ENCODE measurements at places on chromosomes 5 and 9.

GRCh38 chr9:2495221-2496005 is 126.2 kb upstream of the VLDLR start:
- DNase-seq: no peak

DNA sequence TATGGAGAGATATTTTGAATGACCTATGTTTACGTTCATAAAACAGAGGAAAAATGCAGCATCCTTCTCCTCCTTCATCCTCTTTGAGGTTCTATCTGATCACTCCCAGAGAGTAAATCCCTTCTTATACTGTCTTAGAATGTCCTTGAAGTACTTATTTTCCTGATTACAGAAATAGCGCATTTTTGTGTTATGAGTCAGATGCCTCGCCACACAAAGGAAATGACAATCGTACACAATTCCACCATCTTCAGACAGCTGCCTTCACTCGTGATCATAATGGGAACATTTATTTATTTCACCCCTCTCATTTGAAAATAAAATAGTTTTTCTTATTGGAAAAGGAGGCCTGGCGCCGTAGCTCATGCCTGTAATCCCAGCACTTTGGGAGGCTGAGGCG is 2.4 kb upstream of the GLT6D1 start:
- DNase-seq: no peak

DNA sequence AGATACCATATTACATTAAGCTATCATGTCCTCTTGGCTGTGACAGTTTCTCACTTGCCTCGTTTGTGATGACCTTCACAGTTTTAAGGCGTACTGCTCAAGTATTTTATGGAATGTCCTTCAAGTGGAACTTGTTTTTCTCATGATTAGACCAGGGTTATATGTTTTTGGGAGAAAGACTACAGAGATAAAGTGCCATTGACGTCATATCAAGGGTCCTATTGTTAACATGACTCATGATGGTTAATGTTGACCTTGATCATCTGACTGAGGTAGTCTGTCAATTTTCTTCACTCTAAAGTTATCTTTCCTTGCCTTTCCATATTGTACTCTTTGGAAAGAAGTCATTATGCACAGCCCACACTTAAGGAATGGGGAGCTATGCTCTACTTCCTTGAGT is 17.8 kb upstream of the PTBP3 start:
- no peak for DNase-seq

GRCh38 chr9:83620841-83621636 is 1.9 kb upstream of the IDNK start:
- no peak for DNase-seq

GRCh38 chr9:15999422-16000339 is 446.8 kb downstream of the CCDC171 start:
- DNase-seq: no peak

DNA sequence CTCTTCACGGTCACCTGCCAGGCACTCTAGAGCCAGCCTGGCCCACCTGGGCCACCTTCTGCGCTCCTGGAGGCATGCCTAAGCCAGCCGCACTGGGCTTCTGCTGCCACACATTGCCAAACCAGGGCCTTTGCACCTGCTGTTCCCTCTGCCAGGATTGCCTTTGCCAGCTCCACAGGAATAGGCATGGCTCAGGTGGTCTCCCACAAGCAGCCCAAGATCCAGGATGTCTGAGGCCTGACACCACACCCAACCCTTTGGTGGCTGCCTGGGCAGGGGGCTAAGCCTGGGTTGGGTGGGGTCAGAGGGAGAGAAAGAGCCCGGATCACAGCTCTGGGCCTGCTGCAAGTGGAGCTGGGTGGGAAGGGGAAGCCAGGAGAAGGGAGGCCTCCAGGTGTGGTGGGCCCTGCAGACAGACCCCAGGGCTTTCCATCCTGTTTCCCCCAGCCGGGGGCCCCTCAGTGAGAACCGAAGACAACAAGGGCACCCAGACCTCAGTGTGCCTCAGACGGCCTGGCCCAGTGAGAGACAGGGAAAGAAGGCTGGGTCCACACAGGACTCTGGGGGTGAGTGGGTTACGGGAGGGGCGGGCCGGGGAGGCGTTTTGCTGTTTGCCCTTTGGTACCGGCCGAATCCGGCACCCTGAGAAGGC is 672 bp upstream of the SUSD3 start:
- no peak for DNase-seq

DNA sequence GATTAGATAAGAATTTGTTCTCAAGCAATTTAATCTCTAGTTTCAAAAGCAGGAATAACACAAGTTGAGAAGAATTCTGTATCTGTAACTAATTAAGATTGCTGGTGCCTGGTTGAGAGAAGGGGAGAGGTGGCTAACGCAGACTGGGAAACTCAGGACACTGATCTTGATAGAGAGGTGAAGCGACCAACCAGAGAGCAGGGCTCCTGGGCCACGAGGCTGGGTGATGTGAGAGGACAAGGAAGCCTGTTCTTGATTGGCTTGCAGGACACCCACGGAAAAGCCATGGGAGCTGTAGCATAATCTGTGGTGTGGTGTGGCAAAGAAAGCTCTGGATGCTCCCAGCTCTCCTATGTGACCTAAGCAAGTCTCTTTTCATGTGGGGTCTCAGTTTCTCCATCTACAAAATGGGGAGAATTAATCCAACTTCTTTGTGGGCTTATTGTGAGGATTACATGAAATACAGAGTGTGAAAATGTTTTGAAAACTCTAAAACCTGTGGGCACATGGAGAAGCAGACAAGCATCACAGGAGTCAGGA is 594.1 kb upstream of the BRINP1 start:
- no peak for DNase-seq

Data from right forelimb (tissue), 1 donor.